NCI-H446 treated with DMSO at 0.1 percent for 48 hours (cell line): ENCODE measurements at places on chromosomes 12 and 14.

DNA sequence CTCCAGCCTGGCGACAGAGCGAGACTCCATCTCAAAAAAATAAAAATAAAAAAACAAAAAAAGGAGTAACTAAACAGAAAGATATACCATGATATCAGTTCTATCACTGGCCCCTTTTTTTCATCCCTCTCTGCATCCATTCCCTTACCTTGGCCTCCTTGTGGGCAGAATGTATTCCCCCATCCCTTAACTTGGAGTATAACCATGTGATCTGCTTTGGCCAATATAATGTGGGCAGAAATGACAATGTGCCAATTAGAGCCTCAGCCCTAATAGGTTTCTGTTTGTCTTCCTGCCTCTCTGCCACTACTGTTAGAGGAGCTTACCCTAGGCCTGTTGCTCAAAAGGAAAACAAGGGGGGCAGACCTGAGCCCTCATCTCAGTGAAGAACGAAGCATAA is 23.8 kb downstream of the GSC start:
- no peak for DNase-seq

DNA sequence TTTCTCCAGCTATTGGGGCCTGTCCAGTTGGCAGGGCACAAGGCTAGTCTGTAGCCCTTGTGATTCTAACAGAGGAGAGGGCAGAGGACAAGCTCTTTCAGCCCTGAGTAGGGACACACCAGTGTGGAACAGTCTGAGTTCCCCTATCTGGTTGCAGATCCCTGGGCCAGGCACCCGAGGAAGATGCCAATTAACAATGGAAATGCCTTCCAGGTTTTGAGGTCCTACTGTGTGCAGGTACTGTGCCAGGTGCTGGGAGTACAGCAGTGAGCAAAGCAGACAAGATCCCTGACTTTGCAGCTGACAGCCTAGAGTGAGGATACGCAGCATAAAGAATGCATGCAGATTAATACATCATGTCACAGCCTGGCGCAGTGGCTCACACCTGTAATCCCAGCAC is 17.1 kb downstream of the DTX1 start:
- no peak for DNase-seq

- no peak for DNase-seq
Observed at GRCh38 chr12:27593266-27593665, 69.3 kb downstream of the PPFIBP1 start.

- DNase-seq, result no peak
Observed at GRCh38 chr12:14619741-14620501, 52.2 kb upstream of the PLBD1 start.

GRCh38 chr12:101501410-101501995 is 26.4 kb downstream of the SPIC start:
- no peak for DNase-seq

GRCh38 chr12:57046947-57047890 is 2.7 kb downstream of the MYO1A start:
- no peak for DNase-seq

DNA sequence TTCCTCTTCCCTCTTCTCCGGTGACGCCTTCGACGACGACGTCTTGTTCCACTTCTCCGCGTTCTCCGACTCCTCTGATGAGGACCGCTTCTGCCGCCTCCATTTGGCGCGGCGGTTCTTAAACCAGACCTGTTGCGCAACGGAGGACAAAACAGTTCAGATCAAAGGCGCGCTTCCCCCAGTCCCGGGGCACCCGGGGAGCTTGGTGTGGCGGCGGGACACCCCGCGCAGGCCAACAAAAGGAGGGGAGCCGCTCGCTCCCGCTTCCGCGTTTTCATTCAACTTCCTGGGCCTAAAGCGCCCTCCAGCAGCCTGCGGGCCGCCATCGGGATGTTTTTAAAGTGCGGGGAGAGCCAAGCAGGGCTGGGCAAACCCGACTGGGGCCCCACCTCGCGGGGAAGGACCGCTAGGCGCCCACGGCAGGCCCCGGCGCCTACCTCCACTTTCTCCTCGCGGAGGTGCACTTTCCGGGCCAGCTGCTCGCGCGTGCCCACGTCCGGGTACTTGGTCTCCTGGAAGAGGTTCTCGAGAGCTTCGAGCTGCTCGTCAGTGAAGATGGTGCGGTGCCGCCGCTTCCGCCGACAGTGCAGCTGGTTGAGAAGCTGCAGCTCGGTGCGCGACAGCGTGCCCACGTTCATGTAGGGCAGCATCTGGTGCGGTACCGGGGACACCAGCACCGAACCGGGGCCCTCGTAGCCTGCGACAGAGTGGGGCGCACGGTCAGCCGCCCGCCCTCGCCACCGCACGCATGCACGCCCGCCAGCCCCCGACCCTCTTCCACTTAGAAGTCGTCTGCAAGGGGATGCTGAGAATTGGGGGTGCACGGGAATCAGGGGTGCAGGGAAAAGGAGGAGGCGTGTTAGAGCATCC is 1.2 kb downstream of the GSC start:
- DNase-seq, result no peak

GRCh38 chr14:97695456-97695981 is 898.3 kb downstream of the VRK1 start:
- DNase-seq, result no peak

DNA sequence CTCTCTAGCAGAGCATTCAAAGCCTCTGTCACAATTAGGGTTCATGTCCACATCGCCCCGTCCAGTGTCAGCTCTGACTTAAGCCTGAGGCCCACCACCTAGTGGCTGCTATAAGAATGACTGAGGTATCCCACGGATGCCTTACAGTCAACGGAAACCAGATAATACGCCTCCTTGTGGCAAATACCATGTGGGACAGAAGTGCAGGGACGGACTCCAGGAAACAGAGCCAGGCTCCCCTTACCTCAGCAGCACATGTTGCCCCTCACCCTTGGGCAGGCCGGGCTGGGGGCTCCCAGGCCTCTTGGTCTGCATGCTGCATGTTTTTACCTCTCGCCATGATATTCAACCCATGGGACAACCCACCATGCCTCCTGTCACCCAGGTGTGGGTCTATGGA is 86.3 kb downstream of the VWF start:
- DNase-seq, result peak; percentile 13

DNA sequence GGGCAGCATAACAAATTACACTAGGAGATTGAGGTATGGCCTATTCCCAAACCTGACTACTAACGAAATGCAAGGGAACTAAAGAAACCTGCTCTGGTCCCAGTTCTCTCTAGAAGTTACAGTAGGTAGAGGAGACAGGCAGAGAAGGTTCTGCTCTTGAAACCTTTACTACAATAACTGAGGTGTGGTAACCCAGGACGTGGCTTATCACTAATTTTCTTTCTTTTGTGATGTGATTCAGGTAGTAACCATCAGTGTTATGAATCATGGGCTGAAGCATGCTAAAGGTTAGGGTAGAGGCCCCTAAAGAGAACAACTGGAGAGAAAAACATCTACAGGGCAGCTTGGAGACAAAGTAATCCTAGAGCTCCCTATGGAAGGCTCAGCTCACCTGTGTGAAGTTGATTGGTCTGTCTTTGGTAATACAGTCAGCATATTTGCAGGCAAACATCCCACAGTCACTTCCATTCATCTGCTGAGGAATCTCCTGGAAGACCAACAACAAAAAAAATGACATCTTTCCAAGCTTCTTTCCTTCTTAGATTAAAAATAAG is 41.8 kb upstream of the COL2A1 start:
- DNase-seq, result no peak
